ENCODE measurements at places on chromosomes 13 and 19. TPM values are rescaled to one million over a fixed set of nuclear protein-coding genes. Genes with fewer than 3 reads are reported as not detected.
A peak's percentile ranks its signal among the peaks of the same experiment; 100 is the strongest.

- no peak for DNase-seq
- H3K4me1 ChIP-seq: no peaks in the 10 kb centered on the region
- no peak overlapping the region for H3K27ac ChIP-seq
- H3K4me3 ChIP-seq: no peak overlapping the region
- H3K36me3 ChIP-seq: no peaks in the 10 kb centered on the region
Measured at GRCh38 chr13:26681036-26681435, 79.5 kb downstream of the GPR12 start.

- no peaks in the 10 kb centered on the region for H3K4me1 ChIP-seq
- H3K27ac ChIP-seq: no peak overlapping the region
- no peaks in the 10 kb centered on the region for H3K36me3 ChIP-seq
Measured at GRCh38 chr19:41641879-41642485, 15.1 kb upstream of the CEACAM4 start.

DNA sequence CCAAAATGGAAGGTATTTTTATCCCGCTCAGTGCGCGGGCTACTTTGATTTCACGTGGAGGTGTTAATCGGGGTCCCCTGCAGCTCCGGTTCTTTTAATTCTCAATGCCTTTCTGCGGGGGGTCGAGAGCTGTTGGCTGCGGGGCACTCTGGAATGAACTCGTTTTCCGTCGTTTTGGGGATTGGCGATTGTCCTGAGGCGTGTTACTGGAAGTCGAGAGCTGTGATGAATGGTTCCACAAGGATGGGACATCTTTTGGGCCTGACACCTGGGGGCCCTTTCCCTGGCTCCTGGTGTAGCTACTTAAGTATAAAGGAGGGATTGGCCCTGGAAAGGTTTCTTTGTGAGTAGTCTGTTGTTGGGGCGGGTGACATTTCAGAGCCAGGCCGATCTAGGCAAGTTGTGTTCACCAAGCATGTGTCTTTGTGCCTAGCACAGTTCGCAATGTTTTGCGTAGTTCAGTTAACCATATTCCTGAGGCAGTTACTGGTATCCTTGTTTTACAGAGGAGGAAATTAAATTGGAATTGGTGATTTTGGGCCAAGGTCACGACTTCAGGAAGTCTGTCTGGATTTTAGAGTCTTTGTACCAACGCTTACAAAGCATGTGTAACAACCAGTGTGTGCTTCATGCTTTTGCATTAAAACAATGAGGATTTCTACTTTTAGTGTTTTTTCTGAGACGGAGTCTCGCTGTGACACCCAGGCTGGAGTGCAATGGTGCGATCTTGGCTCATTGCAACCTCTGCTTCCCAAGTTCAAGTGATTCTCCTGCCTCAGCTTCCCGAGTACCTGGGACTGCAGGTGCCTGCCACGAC is 846 bp downstream of the RPL13A start:
- no peaks in the 10 kb centered on the region for H3K27me3 ChIP-seq
- peak overlapping the region; percentile 65 for H3K4me3 ChIP-seq
- H3K4me1 ChIP-seq: peaks cover 9% of the 10 kb centered on the region

DNA sequence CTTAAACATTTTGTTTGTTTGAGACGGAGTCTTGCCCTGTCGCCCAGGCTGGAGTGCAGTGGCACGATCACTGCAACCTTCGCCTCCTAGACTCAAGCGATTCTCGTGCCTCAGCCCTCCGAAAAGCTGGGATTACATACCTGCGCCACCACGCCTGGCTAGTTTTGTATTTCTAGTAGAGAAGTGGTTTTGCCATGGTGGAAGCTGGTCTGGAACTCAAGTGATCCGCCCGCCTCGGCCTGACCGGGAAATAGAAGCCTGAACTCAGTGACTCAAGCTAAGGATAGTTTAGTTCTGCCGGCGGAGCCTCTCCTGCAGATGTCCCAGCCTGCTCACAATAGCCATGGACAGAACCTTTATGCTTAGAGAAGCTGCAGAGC is 53.0 kb upstream of the ZNF254 start:
- H3K4me3 ChIP-seq: peak overlapping the region; percentile 80
- DNase-seq: peak; percentile 31
- peaks cover 7% of the 10 kb centered on the region for H3K4me1 ChIP-seq
- peak overlapping the region; percentile 75 for H3K27ac ChIP-seq

DNA sequence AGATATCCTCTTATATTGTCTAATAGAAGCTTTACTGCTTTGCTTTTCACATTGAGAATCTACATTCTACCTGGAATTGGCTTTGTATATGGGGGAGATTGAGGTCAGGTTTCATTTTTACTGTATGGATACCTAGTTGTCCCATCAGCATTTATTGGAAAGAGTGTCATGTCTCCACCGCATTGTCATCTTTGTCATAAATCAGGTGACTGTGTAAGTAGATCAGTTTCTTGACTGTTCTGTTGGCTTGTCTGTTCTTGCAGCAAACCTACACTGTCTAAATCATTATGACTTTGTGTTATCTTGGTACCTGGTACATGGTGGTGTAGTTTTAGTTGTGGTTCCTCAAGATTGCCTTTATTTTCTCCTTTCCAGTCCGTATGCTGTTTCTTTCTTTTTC is 5.8 kb downstream of the URI1 start:
- H3K4me1 ChIP-seq: peaks cover 6% of the 10 kb centered on the region
- no peak for DNase-seq
- H3K36me3 ChIP-seq: no peaks in the 10 kb centered on the region

DNA sequence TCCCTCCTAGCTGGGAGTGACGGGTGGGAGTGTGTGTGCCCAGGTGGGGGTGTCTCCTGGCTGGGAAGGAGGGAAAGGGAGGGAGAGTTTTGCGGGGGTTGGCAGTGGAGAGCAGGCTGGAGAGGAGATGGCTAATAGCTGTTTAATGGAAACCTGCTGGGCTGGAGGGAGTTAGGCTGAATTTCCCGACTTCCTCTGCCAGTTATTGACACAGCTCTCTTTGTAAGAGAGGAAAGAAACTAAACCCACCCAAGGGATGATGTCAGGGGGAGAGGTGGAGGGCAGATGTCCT is 10.2 kb upstream of the ILF3 start:
- H3K4me3 ChIP-seq: no peak overlapping the region
- H3K27me3 ChIP-seq: no peaks in the 10 kb centered on the region
- no peaks in the 10 kb centered on the region for H3K36me3 ChIP-seq
- H3K4me1 ChIP-seq: no peaks in the 10 kb centered on the region
- H3K27ac ChIP-seq: no peak overlapping the region
- DNase-seq: no peak

ADGRL1 gene
- 6.0 TPM for total RNA-seq

All from ovary (tissue), 10 donors.